ENCODE measurements at places on chromosomes 16 and 17.

DNA sequence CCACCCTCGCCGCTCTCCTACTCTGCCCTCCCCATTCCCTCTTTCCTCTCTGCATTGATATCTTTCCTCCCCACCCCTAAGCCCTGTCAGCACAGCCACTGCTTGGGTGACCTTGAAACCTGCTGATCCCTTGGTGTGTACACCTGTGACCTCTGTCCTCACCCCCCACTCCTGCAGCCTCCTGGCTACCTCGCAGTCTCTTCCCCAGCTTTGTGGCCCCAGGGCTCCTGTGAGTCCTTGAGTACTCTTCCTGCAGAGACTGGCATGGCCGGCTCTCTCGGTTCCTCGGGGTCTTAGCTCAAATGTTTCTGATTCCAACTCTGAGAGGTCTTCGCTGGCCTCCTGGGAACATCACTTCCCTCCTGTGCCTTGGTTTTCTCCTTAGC lies 31.7 kb downstream of the ADCY7 start:
- DNase-seq: no peak

DNA sequence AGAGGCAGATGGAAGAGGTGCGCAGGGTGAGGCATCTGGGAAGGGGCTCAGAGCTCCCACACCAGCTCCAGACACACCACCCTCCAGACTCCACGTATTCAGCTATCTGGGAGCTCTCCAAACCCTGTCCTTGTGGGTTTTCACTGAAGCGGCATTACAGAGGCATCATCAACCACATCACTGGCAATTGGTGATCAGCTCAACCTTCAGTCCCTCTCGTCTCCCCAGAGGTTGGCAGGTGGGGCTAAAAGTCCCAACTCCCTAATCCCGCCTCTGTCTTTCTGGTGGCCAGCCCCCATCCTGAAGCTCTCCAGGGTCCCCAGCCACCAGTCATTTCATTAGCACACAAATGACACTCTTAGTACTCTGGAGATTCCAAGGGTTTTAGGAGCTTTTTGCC lies 123.9 kb downstream of the KCNJ12 start:
- DNase-seq: no peak

- DNase-seq: no peak
Measured at GRCh38 chr16:75377729-75378386, 55.4 kb downstream of the CFDP1 start.

DNA sequence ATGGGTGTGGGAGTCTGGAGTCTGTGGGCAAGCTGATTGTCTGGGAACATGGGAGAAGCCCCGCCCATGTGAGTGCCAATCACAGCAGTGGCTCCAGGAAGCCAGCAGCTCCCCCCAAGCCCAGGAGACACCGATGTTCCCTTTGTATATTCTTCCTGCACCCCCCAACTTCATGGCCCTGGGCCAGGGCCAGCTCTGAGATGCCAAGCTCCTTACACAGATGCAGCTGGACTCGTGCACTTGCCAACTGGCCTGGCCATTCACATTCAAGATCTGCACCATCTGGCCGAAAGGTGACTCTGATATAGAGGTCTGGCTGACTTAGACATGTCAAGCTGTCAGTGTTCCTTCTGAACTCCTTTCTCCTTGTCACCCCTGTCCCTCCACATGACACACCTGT lies 50.5 kb downstream of the CACNG5 start:
- DNase-seq: no peak

- no peak for DNase-seq
Measured at GRCh38 chr17:47928415-47928814, 13.0 kb upstream of the PNPO start.

DNA sequence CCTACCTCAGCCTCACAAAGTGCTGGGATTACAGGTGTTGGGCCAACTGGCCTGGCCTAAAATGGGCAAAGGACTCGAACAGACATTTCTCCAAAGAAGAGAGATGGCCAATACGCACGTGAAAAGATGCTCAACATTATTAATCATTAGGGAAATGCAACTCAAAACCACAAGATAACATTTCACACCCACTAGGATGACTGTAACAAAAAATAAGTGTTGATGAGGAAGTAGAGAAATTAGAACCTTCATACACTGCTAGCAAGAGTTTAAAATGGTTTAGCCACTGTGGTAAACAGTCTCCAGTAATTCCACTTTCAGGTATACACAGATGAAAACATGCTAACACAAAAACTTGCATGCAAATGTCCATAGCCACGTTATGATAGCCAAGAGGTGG lies 5.7 kb downstream of the TMED6 start:
- no peak for DNase-seq

GRCh38 chr17:73639932-73640331 lies 4.3 kb downstream of the SDK2 start:
- no peak for DNase-seq

DNA sequence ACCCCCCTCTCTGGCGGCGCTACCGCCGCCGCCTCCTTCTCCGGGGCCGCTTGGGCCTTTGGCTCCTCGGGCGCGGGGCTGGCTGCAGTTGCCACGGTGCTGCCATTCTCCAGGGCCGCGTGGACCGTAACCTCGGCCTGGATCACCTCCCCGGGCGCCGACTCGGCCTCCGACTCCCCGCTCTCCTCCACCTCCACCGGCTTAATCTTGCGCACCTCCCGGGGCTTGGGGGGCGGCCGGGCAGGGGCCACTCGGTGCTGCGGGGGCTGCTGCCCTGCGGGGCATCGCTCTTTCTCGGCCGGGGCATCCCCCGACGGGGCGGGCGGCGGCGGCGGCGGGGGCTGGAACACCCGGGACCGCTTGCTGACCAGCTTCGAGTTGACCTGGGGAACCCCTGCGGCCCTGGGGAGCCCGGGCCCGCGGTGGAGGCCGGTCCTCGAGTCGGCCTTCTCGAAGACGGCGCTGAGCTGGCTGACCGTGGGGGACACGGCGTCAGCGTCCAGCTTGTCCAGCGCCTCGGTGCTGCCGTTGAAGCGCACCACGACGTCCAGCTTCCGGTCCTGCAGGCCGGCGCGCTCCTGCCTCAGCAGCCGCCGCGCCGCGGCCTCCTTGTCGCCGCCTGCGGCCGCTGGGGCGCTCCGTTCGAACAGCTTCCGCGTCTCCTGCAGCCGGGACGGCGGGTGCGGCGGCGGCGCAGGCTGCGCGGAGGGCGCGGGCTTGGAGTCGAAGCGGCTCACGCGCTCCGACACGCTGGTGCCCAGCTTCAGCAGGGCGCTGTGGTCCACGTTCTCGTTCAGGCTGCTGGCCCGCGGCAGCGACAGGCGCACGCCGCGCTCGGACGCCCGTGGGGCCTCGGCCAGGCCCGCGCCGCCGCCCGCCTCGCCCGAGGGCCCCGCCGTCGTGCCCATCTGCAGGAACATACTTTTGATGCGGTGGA lies 792 bp downstream of the PPP1R9B start:
- no peak for DNase-seq

DNA sequence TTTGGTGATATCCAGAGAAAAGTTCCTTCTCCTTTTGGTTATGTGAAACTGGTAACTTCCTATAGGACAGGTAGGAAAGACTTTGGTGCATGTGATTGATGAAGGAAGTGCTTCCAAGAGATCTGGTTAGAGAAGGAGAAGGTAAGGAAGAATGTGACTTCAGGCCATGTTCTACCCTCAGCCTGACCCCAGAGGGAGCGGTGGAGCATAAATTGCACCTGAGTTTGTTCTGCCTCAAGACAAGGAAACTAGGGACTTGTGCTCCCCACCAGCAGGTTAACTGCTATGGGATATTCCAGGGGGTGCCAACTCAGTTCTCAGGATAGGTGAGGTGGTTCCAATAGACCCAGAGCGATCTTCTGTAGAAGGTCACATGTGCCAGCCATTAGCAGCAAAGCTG lies 299.3 kb upstream of the XYLT1 start:
- DNase-seq: no peak

GRCh38 chr16:17748044-17748719 lies 277.4 kb upstream of the XYLT1 start:
- DNase-seq: no peak

DNA sequence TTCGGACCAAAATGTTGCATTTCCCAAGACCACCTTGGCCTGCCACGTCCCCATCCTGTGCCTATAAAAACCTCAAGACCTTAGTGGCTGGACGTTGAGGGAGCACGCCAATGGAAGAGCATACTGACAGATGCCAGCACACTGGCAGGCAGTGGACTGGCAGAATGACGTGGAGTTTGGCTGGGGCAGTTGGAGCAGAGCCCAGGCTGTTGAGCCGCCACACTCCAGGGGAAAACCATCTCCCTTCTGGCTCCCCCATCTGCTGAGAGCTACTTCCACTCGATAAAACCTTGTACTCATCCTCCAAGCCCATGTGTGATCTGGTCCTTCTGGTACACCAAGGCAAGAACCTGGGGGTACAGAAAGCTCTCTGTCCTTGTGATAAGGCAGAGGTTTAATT lies 494.1 kb downstream of the CDH11 start:
- no peak for DNase-seq

- no peak for DNase-seq
Measured at GRCh38 chr17:3826191-3826590, 19.9 kb downstream of the NCBP3 start.

GRCh38 chr17:16920628-16921020 lies 51.3 kb downstream of the TNFRSF13B start:
- DNase-seq: no peak

GRCh38 chr16:50037662-50038220 lies 12.7 kb downstream of the CNEP1R1 start:
- DNase-seq: no peak

GRCh38 chr17:27575912-27576252 lies 55.1 kb upstream of the LGALS9 start:
- no peak for DNase-seq

GRCh38 chr17:16879686-16880085 lies 92.2 kb downstream of the TNFRSF13B start:
- no peak for DNase-seq

GRCh38 chr17:41522301-41523224 lies 3.9 kb upstream of the KRT15 start:
- no peak for DNase-seq

GRCh38 chr17:41393294-41393693 lies 4.1 kb downstream of the KRT31 start:
- DNase-seq: no peak

GRCh38 chr16:76926595-76926994 lies 264.4 kb upstream of the MON1B start:
- no peak for DNase-seq

- no peak for DNase-seq
Measured at GRCh38 chr16:75038036-75038858, 39.4 kb downstream of the ZNRF1 start.

DNA sequence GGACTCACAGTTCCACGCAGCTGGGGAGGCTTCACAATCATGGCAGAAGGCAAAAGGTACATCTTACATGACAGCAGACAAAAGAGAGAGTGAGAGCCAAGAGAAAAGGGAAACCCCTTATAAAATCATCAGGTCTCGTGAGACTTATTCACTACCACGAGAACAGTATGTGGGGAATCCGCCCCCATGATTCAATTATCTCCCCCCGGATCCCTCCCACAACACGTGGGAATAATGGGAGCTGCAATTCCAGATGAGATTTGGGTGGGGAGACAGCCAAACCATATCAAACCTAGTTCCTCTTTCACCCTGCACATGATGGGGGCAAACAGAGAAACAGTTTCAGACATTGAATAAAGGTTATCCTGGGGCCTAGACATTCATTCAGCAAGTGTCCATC lies 32.2 kb upstream of the IRX6 start:
- no peak for DNase-seq

DNA sequence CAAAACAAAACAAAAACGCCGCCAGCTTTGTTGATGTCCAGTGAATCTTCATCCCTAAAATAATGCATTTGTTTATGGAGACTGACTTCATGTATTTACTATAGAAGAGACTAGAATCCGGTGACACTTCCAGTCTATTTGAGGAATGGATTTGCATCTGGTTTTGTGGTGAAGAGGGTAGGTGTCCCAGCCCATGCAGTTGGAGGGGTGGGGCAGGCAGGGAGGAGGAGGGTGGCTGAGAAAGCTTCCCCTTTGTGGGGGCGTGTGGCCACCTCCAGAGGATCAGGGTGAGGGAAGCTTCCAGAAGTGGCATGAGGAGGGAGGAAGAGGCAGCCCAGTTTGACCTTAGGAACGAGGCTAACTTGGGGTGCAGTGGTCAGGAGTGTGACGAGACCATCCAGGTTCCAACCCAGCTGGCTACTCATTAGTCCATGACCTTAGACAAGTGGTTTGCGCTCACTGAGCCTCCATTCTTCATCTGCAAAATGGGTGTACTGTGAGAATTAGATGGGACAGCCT lies 69.5 kb downstream of the CMIP start:
- no peak for DNase-seq

GRCh38 chr17:44119062-44119461 lies 4.4 kb downstream of the HDAC5 start:
- no peak for DNase-seq

GRCh38 chr17:37300683-37301082 lies 75.1 kb upstream of the C17orf78 start:
- no peak for DNase-seq

- DNase-seq: no peak
Measured at GRCh38 chr17:44375196-44376017, 11.8 kb upstream of the FAM171A2 start.

DNA sequence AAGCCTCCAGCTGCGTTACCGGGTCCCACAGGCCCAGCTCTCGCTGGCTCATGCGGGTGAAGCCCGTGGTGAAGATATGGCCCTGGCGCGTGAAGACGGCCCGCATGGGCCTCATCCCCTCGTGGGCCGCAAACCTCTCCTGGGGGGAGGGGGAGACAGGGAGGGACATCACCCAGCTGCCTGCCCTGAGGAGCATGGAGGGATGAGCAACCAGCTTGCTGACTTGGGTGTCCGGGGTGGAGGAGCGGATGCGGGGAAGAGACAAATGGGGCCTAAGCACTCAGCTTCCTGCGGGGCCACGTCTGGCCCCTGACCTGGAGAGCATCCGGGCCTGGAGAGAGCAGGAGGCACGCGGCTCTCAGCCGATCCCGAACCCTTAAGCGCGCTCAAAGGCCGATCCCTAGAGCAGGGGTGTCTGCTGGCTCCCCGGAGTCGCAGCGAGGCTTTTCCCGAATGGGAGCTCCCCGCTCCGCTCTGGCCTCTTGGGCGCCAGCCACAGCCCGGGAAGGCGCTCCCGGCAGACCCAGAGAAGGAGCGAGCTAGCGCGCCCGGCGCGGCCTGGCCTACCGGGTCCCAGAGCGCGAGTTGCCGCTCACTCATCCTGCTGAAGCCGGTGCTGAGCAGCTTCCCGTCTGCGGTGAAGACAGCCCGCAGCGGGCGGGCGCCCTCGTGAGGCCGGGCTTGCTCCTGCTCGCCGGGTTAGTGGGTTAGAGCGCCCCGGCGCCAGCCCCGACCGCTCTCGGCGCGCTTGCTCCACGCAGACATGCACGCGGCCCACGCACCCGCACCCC lies 5.0 kb downstream of the CORO6 start:
- DNase-seq: peak; percentile 64

GRCh38 chr16:86251682-86252081 lies 258.6 kb upstream of the FOXF1 start:
- DNase-seq: no peak

DNA sequence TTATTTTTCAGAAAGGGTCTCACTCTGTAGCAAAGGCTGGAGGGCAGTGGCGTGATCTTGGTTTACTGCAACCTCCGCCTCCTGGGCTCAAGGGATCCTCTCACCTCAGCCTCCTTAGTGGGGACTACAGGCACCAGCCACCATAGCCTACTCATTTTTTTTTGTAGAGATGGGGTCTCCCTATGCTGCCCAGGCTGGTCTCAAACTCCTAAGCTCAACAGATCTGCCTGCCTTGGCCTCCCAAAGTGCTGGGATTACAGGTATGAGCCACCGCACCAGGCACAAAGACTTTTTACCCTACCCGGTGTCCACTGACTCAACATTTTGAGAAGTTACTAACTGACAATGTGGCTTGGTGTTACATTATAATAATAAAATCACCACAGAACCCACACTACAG lies 7.2 kb downstream of the GRB2 start:
- DNase-seq: no peak

All from GM19239 (cell line).